Hepatocyte (in vitro differentiated cells): ENCODE measurements at places on chromosomes 5 and 9.

- no peak for DNase-seq
These were observed 26.7 kb upstream of the B4GALT1 start for GRCh38 chr9:33193818-33194217.

DNA sequence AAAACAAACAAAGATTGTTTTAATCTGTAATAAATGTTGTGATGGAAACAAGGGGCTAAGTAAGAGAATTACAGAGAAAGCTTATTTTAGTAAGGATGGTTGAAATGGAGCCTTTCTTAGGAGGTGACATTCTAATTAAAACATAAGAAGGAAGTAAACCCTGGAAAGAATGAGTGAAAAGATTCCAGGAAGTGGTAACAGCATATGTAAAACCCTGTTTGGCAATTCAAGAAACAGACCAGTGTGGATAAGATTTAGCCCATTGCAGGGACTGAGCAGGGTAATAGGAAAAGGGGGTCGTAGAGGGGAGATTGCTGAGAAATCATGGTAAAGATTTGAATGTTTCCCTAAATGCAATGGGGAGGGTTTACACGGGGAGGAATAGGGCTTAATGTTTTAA lies 21.6 kb upstream of the PIP5K1B start:
- no peak for DNase-seq

DNA sequence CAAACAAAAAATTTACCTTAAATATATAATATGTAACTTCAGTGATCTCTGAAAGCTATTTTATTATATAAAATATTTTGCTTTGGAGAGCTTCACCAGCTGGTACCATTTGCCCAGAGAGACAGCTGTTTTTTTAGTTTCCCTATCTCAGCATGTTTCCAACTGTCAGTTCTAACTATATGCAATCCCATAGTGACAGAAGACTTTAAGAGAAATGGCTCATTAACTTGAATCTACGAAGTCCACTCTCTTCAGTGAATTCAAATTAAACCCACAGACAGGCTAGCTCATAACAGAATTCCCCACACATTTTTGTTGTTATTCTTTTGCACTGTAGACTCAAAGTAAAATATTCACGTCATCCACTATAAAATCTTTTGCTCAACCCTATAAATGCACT lies 251.8 kb upstream of the POU5F2 start:
- DNase-seq = no peak

DNA sequence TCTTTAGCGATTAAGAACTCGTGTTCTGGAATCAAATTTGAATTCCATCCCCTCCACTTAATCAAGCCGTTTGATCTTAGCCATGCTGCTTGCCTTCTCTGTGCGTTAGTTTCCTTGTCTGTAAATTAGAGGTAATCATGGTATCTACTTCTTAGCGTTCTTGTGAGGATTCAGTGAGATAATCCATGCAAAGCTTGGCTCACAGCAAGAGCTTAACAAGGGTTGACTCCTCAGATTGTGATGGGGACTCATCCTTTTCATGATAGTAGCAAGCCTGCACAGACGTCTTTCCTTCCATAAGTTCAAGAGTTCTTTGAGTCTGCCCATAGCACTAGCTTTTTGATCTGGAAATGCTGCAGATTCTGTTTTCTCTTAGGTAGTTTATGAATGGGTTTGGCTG lies 72.8 kb downstream of the TRIO start:
- no peak for DNase-seq

DNA sequence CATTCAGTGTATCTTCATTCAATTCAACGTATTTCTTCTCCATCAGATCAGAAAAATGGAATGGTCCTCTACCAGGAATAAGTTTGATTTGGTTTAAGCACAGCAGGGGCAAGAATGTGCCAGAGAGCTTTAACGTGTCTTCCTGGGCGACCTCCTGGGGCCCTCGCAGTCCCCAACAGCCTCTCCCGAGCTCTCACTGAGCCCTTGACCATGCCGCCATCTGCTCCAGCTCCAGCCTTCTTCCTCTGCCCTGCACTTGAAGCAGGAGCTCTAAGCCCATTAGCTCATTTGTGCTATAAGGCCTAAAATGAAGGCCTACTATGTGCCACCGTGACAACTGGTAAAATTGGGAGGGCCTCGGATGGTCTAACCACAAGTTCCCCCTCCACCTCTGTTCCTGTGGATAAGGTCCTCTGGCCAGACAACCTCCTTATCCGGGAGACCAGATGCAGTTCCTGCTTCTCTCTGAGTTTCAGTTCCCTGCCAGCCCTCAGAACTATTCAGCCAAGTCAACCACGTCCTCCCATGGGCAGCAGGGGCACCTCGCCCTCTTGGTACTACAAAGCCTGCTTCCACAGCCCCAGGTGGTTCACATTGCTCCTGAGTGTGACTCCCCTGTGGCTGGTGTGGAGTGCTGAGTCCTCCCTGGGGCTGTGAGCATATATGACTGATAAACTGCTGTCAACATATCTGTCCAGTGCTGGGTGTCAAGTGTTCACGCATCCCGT lies 35.8 kb downstream of the C5orf15 start:
- no peak for DNase-seq

GRCh38 chr5:6700685-6701355 lies 12.4 kb upstream of the TENT4A start:
- DNase-seq = no peak

- DNase-seq = peak; percentile 1
These were observed 80.0 kb upstream of the COL5A1 start for GRCh38 chr9:134561427-134562145.

DNA sequence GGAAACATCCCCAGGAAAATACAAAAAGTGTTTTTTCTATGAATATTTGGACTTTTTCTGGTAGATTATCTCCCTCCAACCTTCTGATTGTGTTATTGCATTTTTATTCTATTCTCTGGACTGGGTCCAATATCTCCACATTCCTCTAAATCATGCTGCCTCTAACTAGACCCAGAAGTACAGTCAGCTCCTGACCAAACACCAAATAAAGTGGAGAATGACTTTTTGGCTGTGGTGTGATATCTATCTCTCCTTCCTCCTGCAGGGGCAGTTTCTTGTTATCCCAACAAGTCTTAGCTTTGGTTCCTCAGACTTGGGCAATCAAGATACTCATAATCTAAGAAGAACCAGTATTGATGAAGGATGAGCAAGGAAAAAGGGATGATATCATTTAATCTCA lies 3.2 kb upstream of the RAI14 start:
- no peak for DNase-seq

DNA sequence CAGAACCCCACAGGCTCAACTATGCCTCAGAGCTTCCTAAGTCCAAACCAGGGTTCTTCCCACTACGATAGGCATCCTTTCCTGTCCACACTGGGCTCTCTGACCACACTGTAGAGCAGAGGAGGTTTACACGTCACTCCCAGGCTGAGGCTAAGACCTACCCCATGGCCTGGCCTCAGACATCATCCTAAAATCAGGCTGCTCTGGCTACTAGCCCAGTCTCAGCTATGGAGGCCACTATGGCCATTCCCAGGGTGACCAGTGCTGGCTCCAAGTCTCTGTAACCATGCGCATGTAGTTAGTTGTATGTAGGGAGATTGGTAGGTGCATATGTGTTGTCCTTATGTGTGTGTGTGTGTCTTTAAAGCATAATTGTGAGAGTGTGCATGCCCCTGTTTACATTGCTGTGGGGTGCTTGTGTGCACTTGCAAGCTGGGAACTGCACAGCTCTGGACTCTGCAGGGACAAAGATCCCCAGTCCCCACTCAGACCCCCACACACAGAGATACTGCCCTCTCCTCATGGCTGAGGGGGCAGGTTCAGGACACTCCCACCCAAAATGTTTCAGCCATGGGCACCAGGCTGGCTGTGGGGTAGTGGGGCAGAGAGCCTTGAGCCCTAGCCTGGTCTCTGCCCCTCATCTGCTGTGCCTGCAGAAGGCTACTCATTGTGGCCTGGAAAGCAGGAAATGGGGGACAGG lies 12.3 kb downstream of the PDLIM4 start:
- no peak for DNase-seq

GRCh38 chr9:13267743-13268142 lies 11.7 kb downstream of the MPDZ start:
- peak; percentile 35 for DNase-seq

DNA sequence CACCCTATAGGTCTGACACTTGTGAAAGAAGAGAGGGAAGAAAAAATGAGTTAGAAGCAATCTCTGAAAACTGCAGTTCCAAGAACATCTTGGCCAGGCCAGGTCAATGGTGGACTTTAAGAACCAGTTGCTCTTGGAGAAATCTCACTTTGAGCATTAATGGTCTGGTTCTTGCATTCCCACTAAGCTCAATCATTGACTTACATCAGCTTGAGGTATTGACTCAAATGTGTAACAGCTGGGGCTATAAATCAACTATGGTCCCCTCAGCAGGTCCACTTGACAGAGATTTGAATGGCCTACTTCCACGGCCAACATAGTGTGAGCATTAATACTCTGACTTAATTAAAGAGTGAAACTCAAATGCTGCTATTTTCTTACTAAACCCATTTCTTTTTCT lies 357.8 kb upstream of the RGMB start:
- no peak for DNase-seq

GRCh38 chr9:649128-650074 lies 192.1 kb upstream of the DMRT1 start:
- DNase-seq = no peak

DNA sequence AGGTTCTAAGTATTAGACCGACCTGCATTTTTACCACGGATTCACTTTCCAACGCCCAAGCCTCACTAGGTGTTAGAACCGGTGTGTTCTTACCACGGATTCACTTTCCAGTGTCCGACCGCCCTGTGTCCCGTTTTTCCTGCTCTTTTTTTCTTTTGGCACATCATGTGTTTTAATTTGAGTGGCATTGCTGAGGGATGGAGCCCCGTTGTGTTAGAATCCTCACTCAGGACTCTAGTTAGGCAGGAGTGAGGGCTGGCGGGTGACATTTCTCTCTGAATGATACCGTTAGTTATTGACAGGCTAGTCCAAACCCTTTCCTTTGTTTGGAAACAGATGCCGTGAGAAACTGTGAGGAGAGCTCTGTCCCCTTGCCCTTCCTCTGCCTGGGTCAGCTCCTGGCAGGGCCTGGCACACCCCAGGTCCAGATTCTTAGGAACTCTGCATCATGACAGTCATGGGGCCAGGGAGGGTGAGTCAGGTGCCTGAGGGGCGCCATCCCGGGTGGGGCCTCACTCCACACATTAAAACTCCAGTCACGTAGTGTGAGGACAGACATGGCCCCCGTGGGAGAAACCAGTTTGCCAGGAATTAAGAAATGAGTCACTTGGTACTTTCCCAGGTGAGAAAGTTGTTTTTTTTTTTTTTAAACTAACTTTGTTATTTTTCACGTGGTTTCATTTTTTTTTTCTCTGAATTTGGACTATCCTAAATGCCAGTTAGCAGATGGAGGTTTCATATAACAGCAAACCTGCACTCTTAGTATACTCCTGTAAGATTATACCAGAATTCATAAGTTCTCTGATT lies 15.8 kb downstream of the EXOC3 start:
- peak; percentile 51 for DNase-seq
